ENCODE measurements at places on chromosomes 11 and 22.

DNA sequence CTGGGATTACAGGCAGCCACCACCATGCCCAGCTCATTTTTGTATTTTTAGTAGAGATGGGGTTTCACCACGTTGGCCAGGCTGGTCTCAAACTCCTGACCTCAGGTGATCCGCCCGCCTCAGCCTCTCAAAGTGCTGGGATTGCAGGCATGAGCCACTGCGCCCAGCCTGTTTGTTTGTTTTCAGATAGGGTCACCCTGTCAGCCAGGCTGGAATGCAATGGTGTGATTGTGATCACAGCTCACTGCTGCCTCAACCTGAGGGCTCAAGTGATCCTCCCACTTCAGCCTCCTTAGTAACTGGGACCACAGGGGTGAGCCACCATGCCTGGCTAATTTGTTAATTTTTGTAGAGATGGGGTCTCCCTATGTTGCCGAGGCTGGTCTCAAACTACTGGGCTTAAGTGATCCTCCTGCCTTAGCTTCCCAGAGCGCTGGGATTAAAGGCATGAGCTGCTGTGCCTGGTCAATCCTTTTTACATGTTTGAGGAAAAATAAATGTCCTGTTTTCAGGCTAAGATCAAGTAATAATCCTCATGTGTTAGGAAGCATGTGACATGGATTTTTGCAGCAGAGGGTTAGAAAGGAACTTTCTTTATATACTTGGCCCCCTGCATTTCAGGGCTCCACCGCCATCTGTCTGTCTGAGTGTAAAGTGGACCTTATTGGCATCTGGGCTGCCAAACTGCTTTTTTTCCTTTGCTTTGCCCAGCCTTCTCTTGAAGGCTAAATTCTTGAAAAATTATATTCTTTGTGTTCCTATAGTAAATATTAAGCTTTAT lies 4.8 kb upstream of the SLC3A2 start:
- no peak for DNase-seq

- no peak for DNase-seq
Measured at GRCh38 chr11:116938471-116939070, 101.1 kb upstream of the APOA1 start.

- no peak for DNase-seq
Measured at GRCh38 chr11:118703563-118704106, 24.2 kb upstream of the TREH start.

DNA sequence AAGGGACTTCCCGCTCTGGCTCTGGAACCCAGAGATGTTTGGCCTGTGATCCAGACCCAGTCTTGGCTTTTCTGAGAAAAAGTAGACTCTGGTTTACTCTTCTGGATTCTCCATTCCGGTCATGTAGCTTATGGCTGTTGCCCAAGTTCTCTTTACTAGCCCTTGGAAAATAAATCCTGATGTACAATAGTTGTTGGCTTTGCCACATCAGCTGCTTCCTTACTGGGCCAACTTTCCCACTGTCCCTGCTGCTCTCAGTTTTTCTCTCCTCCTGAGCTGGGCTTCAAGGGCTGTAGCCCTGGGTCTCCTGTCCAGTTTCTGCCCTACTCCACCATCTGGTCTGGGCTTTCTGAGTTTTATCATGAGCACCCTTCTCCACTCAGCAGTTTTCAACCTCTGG lies 12.5 kb downstream of the PATZ1 start:
- DNase-seq, result no peak

- no peak for DNase-seq
Measured at GRCh38 chr11:46161201-46161600, 39.9 kb upstream of the PHF21A start.

- DNase-seq, result no peak
Measured at GRCh38 chr11:110883256-110883655, 171.0 kb upstream of the ARHGAP20 start.

GRCh38 chr11:134647066-134647743 lies 235.2 kb upstream of the B3GAT1 start:
- no peak for DNase-seq

GRCh38 chr11:88583251-88583650 lies 245.7 kb upstream of the CTSC start:
- no peak for DNase-seq

- DNase-seq, result peak; percentile 27
Measured at GRCh38 chr22:32444068-32444467, 20.2 kb downstream of the BPIFC start.

- no peak for DNase-seq
Measured at GRCh38 chr11:79050786-79051185, 390.0 kb downstream of the TENM4 start.

GRCh38 chr11:13091373-13091772 lies 82.3 kb downstream of the RASSF10 start:
- DNase-seq, result no peak

DNA sequence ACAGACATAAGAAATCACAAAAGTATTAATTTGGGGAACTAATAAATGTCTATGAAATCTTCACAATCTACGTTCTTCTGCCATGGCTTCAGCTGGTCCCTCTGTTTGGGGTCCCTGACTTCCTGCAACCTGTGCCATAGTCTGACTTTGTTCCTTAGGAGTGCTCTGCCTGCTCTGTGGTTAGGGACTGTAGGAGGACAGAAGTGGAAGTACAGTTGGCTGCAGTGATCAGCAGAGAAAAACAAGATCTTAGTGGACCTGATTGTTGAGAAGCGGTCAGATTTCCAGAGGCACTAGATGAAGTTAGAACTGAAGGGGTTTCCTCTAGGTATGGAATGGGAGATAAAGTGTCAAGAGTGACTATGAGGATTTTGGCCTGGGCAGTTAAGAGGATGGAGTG lies 80.6 kb downstream of the PPP6R3 start:
- DNase-seq, result no peak

GRCh38 chr11:65357856-65358356 lies 3.4 kb downstream of the TIGD3 start:
- DNase-seq, result no peak

GRCh38 chr11:67652965-67653845 lies 2.7 kb upstream of the ACY3 start:
- DNase-seq, result no peak

DNA sequence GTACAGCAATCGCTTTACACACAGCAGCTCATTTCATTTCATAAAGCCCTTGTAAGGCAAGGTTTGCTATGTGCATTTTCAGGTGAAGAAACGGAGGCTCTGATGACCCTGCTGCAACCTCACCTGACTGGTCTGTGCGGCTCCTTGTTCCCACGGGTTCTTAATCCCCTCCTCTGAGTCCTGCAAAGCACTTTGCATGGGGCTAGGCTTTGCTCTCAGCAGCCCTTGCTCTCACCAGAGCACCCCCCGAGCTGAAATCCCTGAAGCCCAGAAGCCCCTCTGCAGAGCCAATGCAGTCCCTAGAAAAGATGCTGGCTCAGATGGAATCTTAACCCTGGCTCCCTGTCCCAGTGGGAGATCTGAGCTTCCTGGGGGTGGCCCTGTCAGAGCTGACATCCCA lies 11.0 kb upstream of the APOL6 start:
- DNase-seq, result no peak

GRCh38 chr22:21632237-21632895 lies at the start of gene CCDC116:
CCDC116 (plus strand) TSS chr22:21632760; CDS start chr22:21633182, 422 bp downstream.
- peak; percentile 93 for DNase-seq

DNA sequence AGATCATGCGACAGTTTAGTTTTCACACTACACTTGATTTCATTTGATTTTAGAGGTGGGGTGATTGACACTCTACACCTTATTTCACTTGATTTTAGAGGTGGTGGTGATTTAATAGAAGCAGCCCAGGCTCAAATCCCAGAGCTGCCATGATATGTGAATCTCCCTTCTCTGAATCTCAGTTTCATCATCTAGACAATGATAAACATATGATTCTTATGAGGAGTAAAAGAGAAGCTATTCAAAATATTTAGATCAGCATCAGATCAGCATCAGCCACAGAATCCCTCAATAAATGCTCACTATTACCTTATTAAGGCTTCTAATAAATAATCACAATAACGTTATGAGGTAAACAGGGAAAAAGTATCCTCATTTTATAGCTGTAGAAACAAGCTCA lies 98.8 kb downstream of the MSANTD4 start:
- no peak for DNase-seq

- no peak for DNase-seq
Measured at GRCh38 chr11:66251809-66252208, 16.6 kb upstream of the RAB1B start.

DNA sequence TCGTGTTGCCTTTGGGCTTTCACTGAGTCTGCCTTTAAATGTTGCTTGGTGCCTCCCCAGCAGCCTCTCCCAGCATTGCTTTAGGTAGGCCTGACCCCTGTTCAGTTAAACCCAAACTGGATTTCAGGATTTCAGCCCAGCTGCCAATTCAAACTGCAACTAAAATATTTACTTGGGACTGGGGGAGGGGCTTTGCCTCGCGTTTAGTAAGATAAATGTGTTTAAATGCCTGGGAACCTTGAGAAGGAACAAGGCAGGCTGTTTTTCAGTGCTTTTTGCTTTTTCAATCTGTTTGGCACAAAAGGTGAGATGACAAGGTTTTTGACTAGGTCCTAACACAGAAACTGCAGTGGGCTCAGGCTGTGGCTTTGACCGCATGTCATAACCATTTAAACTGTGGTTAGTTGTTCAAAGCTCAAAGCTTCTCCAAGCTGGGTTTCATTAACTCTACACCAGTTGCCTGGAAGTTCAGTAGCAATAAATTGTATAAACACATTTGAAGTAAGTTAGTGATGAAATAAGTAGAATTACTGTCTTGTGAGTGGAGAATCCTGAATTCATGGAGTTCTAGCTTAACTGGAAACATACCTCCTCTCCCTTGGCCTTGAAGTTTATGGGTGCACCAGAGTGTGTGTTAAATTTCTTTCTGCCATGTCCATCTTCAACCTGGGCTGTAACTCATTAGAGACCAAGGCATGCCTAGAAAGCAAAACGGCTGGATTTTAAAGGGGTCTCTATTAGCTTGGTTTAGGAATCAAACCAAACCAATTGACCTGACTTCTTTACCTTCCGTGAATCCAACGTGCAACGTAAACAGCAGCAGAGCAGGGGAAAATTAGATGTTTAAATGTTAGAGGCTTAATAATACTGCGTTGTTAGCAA lies 3.6 kb downstream of the PKNOX2 start:
- DNase-seq, result no peak

DNA sequence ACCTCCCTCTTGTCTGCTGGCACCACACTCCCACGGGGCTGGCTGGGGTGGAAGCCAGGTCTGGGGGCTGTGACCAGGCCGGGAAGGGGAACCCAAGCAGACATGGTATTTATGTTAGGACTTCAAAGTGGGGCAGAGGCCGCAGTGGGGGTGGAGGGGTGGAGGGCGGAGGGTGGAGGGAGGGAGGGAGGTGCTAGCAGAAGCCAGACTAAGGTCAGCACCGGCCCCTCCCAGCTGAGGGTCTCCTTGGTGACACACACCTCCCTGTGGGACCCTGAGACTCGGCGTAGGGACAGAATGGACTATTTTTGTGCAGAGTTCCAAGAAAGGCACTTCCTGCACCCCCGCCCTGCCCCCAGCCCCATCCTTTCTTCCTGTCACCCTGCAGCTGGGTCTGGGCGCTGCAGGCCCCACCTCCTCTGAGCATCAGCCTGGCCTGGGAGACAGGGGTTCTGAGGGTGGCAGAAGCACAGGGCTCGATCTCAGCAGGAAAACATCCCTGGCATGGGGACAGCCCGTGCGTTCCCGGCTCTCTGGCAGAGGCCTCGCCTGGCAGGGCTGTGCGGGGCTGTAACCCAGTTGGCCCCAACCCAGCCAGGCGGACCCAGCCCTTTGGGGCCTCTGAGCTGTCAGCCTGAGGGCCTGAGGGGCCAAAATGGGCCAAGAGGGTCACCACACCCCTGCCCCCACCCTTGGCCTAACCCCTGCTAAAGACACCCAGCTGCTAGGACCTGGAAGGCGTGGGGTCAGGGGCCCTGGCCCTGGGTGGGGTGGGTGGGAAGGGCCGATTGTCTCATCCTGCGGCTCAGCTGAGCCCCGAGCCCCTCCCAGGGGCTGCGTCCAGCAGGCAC lies 9.6 kb upstream of the CD248 start:
- DNase-seq, result peak; percentile 73

DNA sequence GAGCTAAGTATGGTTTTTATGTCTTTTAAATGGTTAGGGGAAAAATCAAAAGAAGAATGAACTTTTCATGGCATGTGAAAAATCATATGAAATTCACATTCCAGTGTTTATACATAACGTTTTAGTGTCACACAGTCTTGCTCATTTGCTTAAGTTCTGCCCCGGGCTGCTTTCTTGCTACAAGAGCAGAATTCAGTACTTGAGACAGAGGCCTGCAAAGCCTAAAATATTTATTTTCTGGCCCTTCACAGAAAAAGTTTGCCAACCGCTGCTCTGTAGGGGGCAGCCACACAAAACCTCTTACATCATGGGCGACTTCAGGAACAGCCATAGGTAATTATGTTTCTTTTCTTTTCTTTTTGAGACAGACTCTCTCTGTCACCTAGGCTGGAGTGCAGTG lies 1.0 kb upstream of the ATG2A start:
- DNase-seq, result peak; percentile 72

GRCh38 chr11:95764267-95764898 lies 25.2 kb downstream of the FAM76B start:
- DNase-seq, result peak; percentile 67

GRCh38 chr22:47736186-47737034 lies 974.0 kb downstream of the TBC1D22A start:
- DNase-seq, result no peak

DNA sequence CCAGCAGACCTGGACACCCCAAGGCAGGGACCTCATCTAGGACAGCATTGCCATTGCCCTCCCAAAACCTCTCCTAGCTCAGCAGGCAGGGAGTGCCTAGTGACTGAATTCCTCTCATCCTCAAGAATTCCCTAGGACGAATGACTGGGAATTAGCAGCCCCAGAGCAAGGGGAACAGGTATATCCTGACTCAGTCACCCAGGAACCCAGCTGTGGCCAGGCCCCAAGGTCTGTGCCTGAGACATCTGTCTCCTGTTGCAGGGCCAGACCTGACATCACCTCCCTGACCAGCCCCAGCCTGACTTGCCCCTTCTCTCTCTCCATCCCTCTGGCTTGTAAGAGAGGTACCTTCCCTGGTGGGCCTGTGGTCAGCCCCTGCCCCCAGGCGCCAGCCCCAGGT lies 39.0 kb upstream of the SUSD2 start:
- DNase-seq, result no peak

DNA sequence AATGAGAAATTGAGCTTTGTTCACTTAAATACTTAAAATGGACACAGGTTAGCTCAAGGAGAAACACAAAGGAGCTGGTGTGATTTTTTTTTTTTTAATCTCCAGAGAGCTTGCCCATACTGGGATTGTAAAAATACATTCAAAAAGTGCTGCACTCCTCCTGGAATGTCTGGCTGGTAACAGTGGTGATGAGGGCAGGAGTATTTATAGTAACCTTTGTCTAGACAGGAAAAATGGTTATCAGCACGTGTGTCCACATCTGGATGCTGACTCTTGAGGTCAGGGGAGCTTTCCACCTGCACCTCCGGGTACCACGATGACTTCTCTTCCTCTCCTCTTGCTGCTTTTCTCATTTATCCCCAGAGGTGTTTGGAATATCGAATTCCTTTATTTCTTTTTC lies 30.1 kb downstream of the EXT2 start:
- DNase-seq, result no peak
